NCI-H510A treated with DMSO at 0.1 percent for 48 hours (cell line): ENCODE measurements at places on chromosomes 16 and 17.

DNA sequence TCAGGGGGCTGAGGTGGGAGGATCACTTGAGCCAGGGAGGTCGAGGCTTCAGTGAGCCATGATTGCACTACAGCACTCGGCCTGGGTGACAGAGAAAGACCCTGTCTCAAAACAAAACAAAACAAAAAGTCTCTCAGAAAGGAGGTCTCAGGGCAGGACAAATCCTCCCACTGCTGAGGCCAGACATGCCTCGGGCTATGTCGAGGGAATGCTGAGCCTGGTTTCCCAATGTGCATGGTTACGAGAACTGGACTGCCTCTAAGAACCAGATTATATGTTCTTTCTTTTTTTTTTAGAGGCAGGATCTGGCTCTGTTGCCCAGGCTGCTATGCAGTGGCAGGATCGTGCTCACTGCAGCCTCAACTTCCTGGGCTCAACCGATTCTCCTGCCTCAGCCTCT is 27.6 kb downstream of the TRAP1 start:
- no peak for DNase-seq

DNA sequence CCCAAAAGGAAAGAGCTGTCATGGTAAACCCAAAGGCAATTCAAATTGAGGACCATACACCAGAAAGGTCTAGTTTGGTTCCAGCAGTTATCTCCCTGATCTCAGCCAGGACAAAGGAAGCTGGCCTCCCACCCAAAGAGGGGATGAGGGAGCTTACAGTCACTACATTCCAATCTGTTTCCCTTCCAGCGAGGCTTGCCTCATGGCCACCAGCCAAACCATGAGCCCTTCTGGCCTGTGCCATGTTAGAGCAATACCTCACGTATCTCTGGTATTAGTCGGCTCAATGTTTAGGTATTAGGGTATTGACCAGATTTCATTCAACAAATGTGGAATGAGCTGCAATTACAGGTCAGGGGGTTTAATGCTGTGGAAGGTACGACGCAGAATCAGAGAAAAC is 8.4 kb downstream of the NDUFAB1 start:
- DNase-seq, result no peak

- peak; percentile 36 for DNase-seq
Measured at GRCh38 chr17:73155410-73156165, 9.2 kb upstream of the SSTR2 start.

GRCh38 chr16:50884066-50884860 is 142.4 kb downstream of the CYLD start:
- no peak for DNase-seq

DNA sequence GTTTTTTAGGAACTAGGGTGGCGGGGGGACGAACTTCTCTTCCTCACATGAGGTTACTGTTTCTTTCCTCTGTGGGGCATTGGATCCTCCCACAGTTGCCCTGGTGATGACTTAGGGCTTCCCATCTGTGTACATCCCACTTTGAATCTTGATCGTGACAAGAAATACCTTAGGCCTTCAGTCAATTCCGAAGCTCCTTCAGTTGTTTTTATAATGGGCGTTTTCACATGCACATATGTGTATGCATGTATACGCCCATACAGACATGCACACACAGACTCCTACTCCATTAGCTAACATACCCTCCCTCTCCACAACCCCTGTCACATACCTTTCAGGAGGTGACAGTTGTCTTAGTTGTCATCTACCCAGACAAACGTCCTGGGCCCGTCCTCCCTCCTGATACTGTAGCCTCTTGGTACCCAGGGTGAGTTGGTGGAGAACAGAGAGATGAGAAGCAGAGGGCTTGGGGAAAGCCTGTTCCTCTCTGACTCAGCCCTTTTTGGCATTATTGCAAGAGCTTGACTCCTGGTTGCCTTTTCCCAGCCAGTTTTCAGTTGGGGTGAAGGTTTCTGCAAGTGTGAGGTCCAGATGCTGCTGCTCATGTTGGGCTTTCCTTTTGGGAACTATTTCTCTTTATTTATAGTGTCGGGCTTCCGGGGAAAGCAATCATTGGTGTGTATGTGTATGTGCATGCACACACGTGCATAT is 2.2 kb upstream of the AOC2 start:
- no peak for DNase-seq

DNA sequence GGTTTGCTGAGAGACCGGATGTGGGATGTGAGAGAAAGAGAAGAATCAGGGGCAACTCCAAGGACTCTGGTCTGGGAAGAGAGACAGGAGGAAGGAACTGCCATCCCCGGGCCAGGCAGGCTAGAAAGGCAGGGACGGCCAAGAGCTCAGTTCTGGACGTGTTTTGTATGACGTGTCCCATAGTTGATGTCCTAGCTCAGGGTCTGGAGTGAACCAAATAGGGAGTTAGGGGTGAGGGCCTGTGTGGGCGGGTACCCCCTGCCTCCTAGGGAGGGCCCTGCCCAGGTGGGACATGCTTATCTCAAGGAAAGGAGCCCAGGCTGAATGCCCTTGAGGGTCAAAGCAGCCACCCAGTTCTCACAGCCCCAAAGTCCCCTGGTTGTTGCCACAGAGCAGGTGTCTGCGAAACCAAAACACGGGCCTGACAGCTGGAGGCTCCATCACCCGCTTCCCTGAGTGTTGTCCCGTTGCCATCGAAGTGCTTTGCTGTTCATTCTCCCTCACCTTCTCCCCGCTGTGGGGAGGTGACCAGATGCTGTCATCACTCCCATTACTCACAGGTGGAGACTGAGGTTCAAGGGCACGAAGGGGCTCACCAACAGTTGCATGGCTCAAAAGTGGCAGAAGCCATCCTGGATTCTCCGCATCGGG is 7.5 kb downstream of the ABCC3 start:
- DNase-seq, result no peak

- no peak for DNase-seq
Measured at GRCh38 chr16:17555176-17555575, 84.4 kb upstream of the XYLT1 start.

GRCh38 chr16:87702325-87702811 is 63.4 kb downstream of the KLHDC4 start:
- DNase-seq, result no peak

DNA sequence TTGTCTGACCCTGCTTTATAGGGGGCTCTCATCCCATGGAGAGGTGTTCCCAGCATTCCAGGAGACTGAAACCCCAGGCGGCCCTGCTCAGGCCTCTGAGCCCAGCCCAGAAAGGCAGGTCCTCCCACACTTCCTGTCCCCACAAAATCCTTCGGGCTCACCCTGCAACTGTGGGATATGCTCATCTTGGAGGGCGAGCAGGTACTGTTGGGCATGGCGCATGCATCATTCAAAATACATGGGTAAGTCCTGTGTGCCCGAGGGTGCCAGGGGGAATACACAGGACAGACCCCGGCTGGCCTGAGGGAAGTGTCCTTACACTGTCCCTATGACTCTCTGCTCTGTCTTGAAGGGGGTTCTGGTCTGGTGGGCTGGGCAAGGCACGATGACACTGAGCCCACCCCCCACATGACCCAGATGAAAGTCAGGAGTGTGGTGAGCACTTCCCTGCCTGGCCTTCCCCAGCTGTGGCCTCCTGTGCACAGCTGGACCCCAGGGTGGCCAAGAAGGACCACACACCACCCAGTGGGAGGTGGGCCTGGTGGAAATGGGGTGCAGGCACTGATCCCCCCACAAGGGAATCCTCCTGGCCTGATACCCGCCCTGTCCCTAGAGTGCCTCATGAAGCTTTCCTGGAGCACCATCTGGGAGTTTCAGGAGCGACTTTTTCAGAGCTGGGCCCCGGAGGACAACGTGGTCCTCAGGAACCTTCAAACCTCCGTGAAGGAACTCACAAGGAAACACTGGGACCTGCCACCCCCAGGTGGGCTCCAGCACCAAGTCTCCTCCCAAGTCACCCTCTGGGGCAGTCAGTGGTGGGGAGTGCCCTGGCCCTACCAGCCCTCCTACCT is 46.7 kb downstream of the USP22 start:
- no peak for DNase-seq

DNA sequence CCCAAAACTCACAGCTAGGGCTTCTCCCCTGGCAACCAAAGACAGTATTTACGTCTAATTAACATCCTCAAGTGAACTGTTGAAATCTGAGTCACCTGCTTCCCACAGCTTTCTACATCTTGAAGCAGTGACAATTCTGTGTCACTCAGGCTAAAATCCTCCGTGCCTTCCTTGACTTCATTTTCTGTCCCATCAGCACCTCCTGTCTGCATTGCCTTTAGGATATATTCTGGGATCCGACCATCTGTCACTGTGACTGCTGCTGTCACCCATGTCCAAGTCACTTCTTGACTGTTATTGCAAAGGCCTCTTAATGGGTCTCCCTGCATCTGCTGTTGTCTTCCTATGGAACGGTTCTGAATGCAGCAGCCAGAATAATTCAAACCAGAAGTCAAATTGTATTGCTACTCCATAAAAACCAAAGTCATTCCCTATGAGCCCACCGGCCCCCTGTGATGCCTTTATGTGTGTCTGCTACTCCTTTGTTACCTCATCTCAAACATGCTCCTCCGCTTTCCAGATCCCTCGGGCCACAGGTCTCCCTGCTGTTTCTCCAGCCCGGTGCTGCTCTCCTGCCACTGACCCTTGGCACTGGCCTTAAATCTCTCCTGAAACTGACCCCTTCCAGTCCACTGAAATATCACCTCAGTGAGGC is 56.9 kb downstream of the WWP2 start:
- DNase-seq, result no peak

DNA sequence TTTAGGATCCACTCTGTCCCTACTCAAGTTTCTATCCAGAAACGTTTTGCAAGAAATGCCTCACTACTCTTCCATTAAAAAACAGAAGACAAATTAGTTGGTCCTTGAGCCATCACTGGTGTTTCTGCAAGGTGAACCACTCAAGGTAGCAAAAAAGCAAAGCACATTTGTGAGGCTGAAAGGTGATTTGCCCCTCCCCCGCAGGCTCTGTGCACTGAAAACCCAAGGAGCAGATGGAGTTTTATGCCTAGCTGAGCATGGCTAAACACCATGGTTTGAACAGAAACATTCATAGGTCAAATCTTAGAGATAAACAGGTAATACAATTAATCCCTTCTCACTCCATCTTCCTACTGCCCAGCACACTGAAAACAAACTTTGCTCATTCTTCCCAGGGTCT is 538.2 kb upstream of the CDH5 start:
- no peak for DNase-seq

DNA sequence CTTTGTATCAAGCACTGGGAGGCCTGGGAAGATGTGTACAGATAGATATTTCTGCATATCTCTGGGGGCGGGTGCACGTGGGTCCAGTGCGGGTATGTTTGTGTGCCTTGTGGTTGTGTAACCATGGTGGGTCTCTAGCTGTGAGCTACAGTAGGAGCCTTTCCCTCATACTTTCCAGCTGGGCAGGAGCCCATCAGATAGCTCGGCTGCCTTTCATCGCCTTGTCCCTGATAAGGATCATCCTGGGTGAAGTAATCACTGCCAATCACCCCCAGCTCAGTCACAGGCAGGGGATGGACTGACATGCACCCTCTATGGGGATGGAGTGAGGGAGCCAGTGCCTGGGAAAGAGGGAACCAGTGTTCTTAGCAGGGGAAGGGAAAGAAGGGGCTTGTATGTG is 3.2 kb upstream of the SCRN2 start:
- no peak for DNase-seq

- DNase-seq, result no peak
Measured at GRCh38 chr17:79039171-79039570, 15.2 kb downstream of the C1QTNF1 start.

DNA sequence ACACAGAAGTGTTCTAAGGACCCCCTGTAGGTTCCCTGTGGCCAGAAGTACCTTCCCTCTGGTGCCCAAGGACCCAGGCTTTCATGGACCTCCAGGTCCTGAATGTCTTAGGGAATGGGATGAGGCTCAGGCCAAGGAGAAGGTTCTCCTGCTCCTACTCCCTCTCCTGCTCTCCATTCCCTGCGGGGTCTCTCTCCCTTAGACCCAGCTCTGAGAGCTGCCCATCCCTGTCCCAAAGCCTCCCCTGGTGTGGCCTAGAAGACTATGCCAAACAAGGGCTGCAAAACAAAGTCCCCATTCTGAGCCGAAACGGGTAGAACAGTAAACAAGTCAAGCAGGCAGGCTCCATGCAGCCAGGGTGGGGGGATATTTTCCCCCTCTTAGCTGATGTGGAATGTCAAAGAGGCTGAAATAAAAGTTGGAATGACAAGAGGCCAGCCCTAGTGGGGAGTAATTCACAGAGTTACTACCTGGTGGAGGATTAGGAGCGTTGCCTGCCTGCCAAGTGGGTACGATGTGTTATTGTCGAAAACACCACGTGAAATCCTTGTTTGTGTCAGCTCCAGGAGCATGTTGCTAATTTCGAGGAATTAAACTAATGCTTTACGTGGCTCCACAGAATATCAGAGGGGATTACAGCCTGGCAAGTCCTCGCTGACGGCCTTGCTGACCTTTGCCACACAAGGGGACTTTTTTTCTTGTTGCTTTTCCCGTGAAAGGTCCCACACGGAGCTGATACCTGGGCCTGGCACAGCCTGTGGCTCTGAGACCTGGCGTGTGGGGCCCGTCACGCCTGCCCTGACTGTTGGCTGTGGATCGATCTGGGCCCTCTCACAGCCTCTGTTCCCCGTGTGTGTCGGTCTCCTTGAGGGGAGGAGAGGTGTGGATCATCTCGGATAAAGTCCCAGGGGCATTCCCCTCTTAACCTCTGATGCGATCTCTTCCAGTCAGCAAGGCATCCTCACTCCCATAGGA is 2.9 kb downstream of the WFIKKN2 start:
- DNase-seq, result no peak
